ENCODE measurements at places on chromosomes 3 and 15.

- no peak for DNase-seq
Observed at GRCh38 chr15:91047545-91048199, 25.3 kb upstream of the VPS33B start.

DNA sequence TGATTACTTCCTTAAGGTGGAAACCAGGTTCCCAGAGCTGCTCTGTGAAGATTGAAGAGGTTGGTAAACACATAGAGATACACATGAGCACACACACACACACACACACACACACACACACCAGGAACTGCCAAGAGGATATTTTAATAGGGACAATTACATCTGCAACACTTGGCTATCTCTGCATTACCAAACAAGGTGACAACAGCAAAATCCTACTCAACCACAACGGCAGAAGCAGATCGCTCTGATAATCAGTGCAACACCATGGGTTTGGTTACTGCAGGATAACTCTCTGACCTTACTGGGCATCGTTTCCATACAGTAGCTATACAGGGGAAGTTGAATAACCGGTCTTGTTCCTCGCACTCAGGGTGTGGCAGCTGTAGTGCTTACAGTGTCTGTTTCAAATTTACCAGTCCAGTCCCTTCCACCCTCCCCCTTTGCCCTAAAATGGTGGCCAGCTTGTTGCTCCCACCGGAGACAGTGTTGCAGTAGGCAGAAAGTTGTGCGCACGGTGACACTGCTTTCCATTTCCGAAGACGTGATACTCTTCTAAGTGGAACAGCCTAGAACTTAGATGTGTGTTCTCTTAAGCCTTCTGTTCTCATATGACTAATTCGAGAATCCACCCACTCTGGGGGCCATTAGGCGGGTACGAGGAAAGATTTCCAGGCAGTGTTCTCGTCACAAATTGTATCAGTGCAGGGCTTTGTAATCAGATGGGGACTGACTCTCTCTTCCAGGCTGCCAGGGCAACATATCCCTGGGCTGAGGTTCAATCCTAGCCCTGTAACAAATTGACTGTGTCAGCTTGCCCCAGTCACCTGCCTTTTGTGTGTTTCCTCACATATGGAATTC lies 176.2 kb downstream of the P3H2 start:
- no peak for DNase-seq

- DNase-seq = peak; percentile 46
Observed at GRCh38 chr15:39624806-39625205, 43.9 kb downstream of the THBS1 start.

DNA sequence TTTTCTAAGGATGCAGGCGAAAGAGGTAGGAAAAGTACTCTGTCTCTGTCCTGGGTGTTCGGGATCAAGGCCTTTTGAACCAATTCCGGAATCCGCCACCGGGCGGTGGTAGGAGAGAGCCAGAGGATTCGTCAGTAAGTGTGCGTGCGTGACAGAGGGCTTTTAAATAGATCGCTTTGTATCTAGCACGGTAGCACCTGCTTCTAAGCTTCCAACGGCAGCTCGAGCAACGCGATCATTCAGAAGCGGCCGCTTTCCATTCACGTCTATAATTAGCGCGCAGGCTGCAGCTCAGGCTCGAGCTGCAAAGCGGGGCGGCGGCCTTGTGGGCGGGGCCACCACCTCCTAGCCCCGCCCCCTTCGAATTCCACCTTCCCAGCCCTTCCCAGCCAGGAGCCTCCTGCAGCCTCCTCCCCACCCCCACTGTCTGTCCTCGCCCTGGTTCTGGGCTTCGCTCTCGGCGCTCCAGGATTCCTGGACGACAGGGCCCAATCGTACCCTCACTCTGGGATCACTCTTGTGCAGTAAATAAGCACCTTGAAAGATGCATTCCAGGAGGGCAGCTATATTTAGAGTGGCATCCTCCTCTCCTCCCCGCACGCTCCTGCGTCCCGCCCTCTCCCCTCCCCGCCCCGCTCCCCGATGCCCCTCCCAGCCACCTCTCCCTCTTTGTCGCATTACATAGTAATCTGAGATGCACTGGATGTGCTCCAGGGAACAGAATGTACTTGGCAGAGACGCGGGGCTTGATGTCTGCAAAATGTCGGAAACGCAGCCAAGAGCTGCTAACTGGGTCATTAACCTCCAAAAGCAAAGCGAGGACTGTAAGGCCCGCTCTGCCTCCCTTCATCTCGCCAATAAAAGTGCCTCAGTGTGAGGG lies 224.1 kb upstream of the TPRG1 start:
- DNase-seq = no peak

GRCh38 chr3:133377396-133377795 lies 22.5 kb upstream of the BFSP2 start:
- peak; percentile 40 for DNase-seq

DNA sequence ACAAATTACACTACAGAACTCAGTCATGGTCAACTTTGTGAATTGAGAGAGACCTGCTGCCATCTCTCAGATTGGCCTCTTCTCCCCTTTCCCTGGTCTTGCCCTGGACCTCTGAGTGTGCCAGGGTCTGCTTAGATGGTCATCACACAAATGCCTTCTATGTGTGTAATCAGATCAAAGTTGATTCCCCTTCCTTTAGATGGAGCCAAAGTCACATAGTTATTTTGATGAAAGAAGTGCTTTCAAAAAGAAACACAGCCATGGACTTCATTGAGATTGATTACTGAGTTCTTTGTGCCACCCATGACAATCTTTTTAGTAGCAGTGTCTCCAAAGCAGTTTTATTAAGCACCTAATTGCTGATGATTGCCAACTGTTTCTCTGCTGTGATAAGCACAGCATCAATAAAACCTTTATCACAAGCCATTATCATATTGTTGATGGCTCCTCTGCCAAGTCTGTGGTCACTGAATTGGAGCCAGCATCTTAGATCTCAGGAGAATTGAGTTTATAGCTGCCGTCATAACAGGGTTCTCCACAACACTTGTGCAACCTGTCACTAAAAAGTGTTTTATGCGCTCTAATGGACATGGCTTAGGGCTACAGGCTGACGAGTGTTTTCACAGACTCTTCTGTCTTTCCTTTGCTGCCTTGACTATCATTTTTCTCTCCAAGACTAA lies 149.7 kb upstream of the NUDT16 start:
- DNase-seq = no peak
